ENCODE measurements at places on chromosomes 7 and 10. TPM values are rescaled to one million over a fixed set of nuclear protein-coding genes. Genes with fewer than 3 reads are reported as not detected.
A peak's percentile ranks its signal among the peaks of the same experiment; 100 is the strongest.

Gene FAM25C
- total RNA-seq = not detected

Gene CARD11
- not detected for total RNA-seq

DNA sequence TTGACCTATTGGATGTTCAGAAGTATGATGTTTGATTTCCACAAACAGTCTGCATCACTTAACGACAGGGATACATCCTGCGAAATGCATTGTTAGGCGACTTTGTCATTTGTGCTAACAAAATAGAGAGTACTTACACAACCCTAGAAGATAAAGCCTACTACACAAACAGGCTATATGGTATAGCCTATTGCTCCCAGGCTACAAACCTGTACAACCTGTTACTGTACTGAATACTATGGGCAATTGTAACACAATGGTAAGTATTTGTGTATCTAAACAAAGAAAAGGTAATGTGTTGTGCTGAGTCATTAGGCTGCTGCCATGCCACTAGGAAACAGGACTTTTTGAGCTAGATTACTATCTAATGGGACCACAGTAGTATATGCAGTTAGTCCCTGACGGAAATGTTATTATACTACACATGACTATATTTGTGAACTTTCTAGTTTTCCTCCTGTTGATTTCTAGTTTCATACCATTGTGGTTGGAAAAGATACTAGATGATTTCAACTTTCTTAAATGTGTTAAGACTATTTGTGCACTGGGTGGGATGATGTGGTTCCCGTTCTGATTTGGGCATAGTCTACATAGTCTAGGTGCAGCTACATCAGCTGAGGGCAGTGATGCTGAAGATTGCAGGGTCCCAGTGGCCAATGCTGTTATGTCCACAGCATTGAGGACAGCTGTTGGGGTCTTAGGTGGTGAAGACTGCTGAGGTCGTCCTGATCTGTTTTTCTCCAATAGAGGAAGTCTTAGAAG, 161.7 kb downstream of the HTR7 start:
- no peaks in the 10 kb centered on the region for H3K36me3 ChIP-seq
- H3K4me1 ChIP-seq = no peaks in the 10 kb centered on the region
- DNase-seq = no peak
- H3K27me3 ChIP-seq = no peaks in the 10 kb centered on the region

DNA sequence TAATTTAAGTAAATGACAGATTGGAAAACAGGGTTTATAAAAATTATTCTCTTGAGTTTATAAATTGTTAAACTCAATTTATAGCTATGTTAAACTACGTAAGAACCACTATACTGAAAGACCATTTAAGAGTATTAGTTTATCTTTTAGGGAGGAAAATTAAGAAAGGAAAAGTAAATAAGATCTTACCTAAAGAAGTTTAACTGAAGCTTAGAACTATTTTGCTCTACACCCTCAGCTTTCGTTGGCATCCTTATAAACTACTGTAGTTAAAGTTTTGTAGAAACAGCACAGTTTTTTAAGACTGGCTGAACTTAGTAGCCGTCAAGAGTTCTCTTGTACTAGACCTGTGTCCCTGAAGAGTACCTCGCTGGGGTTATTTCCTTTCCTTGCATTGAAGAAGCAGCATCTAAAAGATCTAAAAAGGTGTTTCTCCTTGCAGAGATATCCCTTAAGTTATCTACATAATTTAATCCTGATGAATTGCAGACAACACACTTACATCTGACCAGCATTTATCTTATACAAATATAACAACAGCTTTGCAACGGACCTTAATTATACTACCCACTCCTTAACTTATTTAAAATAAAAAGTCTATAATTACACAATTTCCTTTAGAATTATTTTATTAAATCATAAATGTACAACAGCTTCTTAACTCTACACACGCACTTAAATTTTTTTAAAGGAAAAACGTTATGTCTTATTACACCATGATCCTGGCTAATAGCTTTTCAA, 9.1 kb downstream of the HNRNPA2B1 start:
- no peak for DNase-seq
- H3K27ac ChIP-seq = no peak overlapping the region
- peaks cover 94% of the 10 kb centered on the region for H3K36me3 ChIP-seq
- H3K27me3 ChIP-seq = no peaks in the 10 kb centered on the region
- H3K4me3 ChIP-seq = no peak overlapping the region

GRCh38 chr7:30727061-30727945, 24.6 kb upstream of the INMT start:
- no peak overlapping the region for H3K4me3 ChIP-seq
- no peaks in the 10 kb centered on the region for H3K36me3 ChIP-seq
- H3K27me3 ChIP-seq = peaks cover 51% of the 10 kb centered on the region
- no peaks in the 10 kb centered on the region for H3K4me1 ChIP-seq
- DNase-seq = peak; percentile 80

GRCh38 chr7:50146692-50147091, 53.6 kb upstream of the ZPBP start:
- no peaks in the 10 kb centered on the region for H3K4me1 ChIP-seq
- no peak for DNase-seq
- H3K4me3 ChIP-seq = no peak overlapping the region
- no peaks in the 10 kb centered on the region for H3K27me3 ChIP-seq

GRCh38 chr7:22618528-22618927, 108.5 kb upstream of the IL6 start:
- DNase-seq = no peak
- no peaks in the 10 kb centered on the region for H3K27me3 ChIP-seq
- no peak overlapping the region for H3K27ac ChIP-seq

- peaks cover 28% of the 10 kb centered on the region for H3K4me1 ChIP-seq
- no peaks in the 10 kb centered on the region for H3K36me3 ChIP-seq
- no peak overlapping the region for H3K4me3 ChIP-seq
- DNase-seq = peak; percentile 80
These were observed 3.9 kb downstream of the HIP1 start for GRCh38 chr7:75734586-75735458.

DNA sequence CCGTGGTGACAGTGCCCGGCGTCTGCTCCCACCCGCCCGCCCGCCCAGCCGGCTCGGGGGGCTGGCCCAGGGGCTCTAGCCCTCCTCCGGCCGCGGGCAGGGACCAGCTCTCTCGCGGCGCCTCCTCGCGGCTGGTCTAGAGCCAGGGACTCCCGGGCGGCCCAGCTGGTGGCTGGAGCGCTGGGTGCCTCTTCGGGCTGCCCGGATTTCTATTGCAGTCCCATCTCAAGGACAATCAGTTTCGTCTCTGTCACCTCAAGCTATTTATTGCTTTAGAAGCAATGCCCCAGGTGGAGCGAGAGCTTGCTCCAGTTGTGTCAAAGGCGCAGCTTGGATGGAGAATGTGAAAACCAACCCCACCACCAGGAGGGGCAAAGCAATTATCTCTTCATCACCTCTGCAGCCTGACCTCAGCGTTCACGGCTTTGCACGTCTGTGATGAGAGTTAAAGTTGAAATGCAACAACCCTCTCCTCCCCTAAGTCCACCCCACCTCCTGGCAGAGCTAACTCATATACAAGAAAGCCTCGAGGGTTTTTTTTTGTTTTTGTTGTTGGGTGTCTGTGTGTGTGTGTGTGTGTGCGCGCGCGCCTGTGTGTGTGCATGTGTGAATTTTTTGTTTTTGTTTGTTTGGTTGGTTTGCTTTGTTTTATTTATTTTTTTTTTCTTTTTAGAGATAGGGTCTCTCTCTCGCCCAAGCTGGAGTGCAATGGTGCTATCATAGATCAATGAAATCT, at the start of gene ITGA8:
Gene ITGA8 (minus strand): TSS at position 24 of the 736 bp plus-strand sequence. CDS start 151 bp downstream, outside the sequence.
- H3K27me3 ChIP-seq = peaks cover 35% of the 10 kb centered on the region
- H3K27ac ChIP-seq = no peak within 1 kb of the TSS
- peak within 1 kb of the TSS; percentile 60 for H3K4me3 ChIP-seq
- DNase-seq = peak; percentile 50
- no peaks in the 10 kb centered on the region for H3K4me1 ChIP-seq
- H3K36me3 ChIP-seq = no peaks in the 10 kb centered on the region

- H3K27me3 ChIP-seq = no peaks in the 10 kb centered on the region
- no peaks in the 10 kb centered on the region for H3K36me3 ChIP-seq
These were observed 3.4 kb downstream of the KCNIP2 start for GRCh38 chr10:101840102-101840684.

DNA sequence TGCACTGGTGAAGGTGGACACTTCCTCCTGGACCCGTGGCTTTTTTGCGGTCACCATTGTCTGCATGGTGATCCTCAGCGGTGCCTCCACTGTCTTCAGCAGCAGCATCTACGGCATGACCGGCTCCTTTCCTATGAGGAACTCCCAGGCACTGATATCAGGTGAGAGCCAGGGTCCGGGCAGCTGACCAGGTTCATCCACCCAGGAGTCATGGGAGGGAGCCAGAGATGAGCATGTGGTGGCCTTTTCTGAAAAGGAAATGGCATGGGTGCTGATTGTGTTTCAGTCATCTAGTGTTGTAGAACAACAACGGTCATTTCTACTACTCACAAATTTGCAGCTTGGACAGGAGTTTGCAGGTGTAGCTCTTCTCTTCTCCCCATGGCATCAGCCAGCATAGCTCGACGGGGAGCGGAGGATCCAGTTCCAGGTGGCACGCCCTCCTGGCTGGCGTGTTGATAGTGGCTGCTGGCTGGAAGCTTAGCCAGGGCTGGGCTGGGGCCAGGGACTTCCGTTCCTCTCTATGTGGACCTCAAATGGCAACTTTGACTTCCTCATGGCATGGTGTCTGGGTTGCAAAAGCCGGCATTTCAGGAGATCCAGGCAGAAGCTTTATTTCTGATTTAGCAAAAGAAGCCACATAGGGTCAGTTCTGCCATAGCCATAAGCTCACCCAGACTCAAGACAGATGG, 32.7 kb downstream of the SLC29A3 start:
- H3K4me1 ChIP-seq = no peaks in the 10 kb centered on the region
- no peaks in the 10 kb centered on the region for H3K27me3 ChIP-seq
- no peak overlapping the region for H3K4me3 ChIP-seq
- no peak overlapping the region for H3K27ac ChIP-seq

- no peak overlapping the region for H3K27ac ChIP-seq
- H3K27me3 ChIP-seq = no peaks in the 10 kb centered on the region
- no peak for DNase-seq
- no peaks in the 10 kb centered on the region for H3K4me1 ChIP-seq
These were observed 136.0 kb downstream of the COL28A1 start for GRCh38 chr7:7399707-7400106.

Gene PLA2G12B
- not detected for total RNA-seq

- no peak overlapping the region for H3K27ac ChIP-seq
- DNase-seq = no peak
These were observed 704.6 kb downstream of the CCSER2 start for GRCh38 chr10:85032981-85033380.

DNA sequence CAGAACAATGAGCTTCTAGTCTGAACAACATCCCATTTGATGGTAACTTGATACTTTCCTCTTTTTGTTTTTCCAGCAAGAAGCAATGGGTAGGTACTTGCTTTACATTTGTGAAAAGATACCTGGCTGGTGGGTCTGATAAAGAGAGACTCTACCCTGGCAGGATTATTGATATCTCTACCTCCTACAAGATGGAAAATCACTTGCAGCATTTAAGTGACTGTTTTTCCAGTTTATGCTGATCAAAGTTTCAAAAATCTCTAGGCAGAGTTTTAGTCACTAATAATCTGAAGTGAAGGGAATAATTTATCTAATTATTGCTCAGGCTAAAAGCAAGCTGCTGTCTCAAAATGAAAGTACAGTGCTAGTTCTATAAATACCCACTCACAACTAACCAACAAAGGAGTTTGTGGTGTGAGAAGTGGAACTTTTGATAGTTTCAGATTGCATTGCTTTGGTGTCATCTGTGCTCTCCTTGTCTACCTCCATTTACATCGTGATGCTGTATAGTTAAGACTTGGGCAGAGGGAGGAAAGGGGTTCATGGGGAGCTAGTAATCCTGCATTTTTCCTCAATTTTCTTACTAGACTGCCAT, 86.0 kb upstream of the ANKRD1 start:
- no peak for DNase-seq
- no peak overlapping the region for H3K27ac ChIP-seq
- no peak overlapping the region for H3K4me3 ChIP-seq
- no peaks in the 10 kb centered on the region for H3K4me1 ChIP-seq

GRCh38 chr10:120793088-120793487, 58.1 kb upstream of the WDR11 start:
- no peaks in the 10 kb centered on the region for H3K27me3 ChIP-seq
- DNase-seq = no peak
- no peak overlapping the region for H3K27ac ChIP-seq
- H3K36me3 ChIP-seq = no peaks in the 10 kb centered on the region
- H3K4me1 ChIP-seq = no peaks in the 10 kb centered on the region

- no peaks in the 10 kb centered on the region for H3K27me3 ChIP-seq
- no peak overlapping the region for H3K27ac ChIP-seq
- peak overlapping the region; percentile 70 for H3K4me3 ChIP-seq
- DNase-seq = peak; percentile 70
- H3K4me1 ChIP-seq = 0 out of 2 replicates have a peak, but pooled peaks cover 4% of the 10 kb centered on the region
These were observed 852 bp upstream of the PRKAR1B start for GRCh38 chr7:727806-728460.

GRCh38 chr10:47021850-47022249, 110.6 kb downstream of the PTPN20 start:
- no peaks in the 10 kb centered on the region for H3K36me3 ChIP-seq
- H3K27ac ChIP-seq = no peak overlapping the region
- no peak overlapping the region for H3K4me3 ChIP-seq
- no peak for DNase-seq
- no peaks in the 10 kb centered on the region for H3K27me3 ChIP-seq

- no peaks in the 10 kb centered on the region for H3K4me1 ChIP-seq
- no peak overlapping the region for H3K27ac ChIP-seq
- no peak for DNase-seq
- no peak overlapping the region for H3K4me3 ChIP-seq
- H3K36me3 ChIP-seq = no peaks in the 10 kb centered on the region
These were observed 4.2 kb upstream of the LRGUK start for GRCh38 chr7:134122980-134123379.

Gene CLRN3
- total RNA-seq = not detected

Gene CSGALNACT2
- total RNA-seq = 11.5 TPM

- H3K4me1 ChIP-seq = peaks cover 6% of the 10 kb centered on the region
- no peak for DNase-seq
- H3K4me3 ChIP-seq = no peak overlapping the region
- no peaks in the 10 kb centered on the region for H3K36me3 ChIP-seq
- H3K27me3 ChIP-seq = peaks cover 66% of the 10 kb centered on the region
- no peak overlapping the region for H3K27ac ChIP-seq
These were observed 209.0 kb downstream of the JCAD start for GRCh38 chr10:29850371-29850770.

DNA sequence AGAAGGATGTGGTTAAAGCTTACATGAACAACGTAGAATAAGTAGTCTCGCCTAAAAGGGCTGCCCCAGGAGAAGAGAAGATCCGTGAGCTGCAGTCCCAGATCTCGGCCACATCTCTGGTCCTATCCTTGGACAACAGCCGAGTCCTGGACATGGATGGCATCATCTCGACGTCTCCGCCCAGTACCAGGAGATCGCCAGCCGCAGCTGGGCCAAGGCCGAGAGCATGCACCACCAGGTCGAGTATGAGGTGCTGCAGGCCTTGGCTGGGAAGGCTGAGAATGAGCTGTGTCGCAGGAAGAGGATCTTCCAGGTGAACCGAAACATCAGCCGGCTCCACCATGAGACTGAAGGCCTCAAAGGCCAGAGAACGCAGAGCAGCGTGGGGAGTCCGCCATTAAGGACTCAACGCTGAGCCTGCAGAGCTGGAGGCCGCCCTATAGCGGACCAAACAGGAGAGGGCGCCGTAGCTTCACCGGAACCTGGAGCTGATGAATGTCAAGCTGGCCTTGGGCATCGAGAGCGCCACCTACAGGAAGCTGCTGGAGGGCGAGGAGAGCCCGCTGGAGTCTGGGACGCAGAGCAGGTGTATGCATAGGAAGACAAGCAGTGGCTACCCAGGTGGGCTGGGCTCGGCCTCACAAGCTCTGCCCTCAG, 22.2 kb downstream of the LIPK start:
- DNase-seq = peak; percentile 22
- H3K27ac ChIP-seq = no peak overlapping the region
- H3K4me3 ChIP-seq = no peak overlapping the region
- H3K27me3 ChIP-seq = peaks cover 17% of the 10 kb centered on the region
